Activated CD4-positive, CD25-positive, alpha-beta regulatory T cell treated with anti-CD3 and anti-CD28 coated beads, Interleukin-2, amount 50 U/mL, for 72 hours (primary cell): ENCODE measurements at places on chromosomes 11 and 22.

DNA sequence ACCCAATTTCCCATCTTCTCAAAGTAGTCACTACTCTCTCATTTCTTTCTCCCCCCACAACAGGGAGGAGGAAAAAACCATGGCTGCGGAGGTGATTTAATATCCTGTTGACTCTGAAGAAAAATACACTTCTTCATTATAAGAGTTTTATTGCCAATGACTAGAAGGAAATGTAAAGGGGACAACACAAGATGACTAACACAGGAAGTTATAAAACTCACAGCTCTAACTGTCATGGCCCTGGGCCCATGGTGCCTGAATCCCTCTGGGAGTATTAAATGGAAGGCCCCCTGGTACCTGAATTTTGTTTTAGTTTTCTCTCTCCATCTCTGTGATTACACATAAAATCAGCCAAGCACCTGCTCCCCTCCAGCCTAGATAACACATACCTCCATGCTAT, 352.8 kb upstream of the FAT3 start:
- no peak for DNase-seq

- no peak for DNase-seq
Observed at GRCh38 chr11:70913715-70914231, 338.6 kb downstream of the SHANK2 start.

DNA sequence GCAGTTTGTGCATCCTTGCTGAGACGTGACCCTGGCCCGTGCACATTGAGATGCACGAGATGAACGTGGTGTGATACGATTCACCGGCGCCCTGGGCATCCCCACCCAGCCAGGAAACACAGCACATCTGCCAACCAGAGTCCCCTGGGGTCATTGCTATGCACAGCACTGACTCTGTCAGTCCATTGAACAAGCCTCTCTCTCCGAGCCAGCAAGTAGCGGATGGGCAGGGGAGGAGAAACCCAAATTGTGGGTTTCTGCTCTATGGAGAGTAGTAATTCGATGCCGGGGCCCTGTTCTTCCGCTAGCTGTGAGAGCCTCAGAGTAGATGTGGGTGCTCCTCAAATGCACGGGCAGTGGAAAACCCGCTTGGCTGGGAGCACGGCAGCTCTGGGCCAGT, 85.1 kb downstream of the ARHGAP8 start:
- DNase-seq: no peak

DNA sequence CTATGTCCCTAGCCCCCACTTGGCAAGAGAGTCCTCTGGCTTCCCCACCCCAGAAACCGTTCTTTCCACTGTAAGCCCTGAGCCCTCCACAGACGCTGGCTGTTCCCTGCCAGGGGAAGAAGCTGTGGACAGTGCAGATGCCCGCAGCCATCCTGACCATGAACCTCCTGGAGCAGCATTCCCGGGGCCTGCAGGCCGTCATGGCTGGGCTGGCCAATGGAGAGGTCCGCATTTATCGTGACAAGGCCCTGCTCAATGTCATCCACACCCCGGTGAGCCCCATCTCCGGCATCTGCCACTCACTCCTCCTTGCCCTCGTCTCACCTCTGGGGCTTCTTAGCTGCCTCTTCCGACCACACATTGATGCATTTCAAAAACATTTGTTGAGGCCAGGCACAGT, 13.2 kb downstream of the BBS1 start:
- DNase-seq: no peak

GRCh38 chr11:32510039-32510438, 73.6 kb upstream of the EIF3M start:
- DNase-seq: no peak

DNA sequence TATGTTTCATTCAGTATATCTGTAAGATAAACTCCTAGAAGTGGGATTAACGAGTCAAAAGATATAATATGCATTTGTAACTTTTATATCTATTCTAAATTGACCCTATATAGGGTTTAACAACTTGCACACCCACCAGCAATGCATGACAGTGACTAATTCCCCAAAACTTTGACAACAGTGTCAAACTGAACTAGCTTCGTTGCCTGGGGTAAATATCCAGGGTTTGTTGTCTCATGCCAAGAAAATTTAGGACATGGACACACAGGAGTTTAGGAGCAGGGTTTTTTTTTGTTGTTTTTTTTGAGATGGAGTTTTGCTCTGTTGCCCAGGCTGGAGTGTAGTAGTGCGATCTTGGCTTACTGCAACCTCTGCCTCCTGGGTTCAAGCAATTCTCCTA, 5.1 kb downstream of the SNU13 start:
- no peak for DNase-seq

DNA sequence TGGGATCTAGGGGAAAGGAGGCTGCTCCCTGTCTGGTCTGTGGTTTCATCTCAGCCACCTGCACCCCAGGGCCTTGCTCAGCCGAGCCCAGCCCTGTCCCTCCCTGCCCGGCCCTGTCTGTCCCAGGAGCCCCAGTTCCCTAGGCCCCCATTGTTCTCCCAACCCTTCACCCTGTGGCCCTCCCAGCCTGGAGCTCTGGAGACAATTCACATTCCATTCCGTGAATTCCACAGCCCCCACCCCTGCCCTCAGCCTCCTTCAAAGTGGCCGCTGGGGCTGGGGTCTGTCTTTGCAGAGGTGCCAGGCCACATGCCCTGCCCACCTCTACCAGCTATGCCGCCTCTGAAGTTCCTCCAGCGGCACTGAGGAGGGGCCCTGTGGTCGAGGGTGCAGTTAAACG, 77.9 kb upstream of the WNT11 start:
- DNase-seq: no peak

DNA sequence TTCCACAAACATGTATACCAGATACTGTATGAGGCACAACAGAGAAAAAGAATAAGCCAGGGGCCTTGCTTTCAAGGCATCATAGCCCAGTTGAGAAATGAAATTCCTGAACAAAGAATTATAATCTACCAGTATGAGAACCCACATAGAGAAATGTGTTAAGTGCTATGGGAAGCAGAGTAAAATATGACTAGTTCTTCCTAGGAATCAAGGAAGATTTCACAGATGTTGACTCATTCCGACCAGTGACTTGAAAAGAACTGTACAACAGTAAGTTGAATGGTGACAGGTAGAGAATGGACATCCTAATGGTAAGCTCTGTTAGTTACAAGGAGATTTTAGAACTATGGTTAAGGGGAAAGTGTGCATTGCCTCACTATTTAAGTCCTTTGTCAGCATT, 102.6 kb downstream of the TRIM44 start:
- no peak for DNase-seq

GRCh38 chr11:45864041-45864440, 16.8 kb downstream of the CRY2 start:
- no peak for DNase-seq

DNA sequence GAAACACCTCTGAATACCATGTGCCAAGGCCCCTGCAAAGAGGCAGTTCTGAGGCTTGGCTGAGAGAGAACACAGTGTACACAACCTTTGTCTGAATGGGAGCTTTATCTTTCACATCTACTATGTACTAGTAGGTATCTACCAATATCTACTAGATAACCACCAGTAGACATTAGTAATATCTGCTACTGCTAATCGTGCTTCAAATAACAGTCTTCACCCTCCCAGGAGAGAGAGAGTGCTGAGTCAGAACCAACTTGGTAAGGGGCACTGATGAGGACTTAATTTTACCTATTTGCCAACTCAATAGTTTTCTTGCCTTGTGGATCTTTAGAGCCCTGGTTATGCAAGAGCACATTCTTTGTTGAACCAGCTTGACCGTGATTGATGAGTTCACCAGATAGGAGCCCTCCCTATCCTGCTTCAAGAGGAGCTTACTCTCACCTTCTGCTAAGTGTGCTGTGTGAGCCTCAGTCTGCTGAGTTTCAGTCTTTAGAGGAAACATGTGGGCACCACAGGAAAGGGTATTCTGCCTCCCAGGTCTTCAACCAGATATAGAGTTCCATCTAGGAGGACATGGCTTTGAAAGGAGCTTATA, 967.5 kb downstream of the NTM start:
- DNase-seq: no peak

DNA sequence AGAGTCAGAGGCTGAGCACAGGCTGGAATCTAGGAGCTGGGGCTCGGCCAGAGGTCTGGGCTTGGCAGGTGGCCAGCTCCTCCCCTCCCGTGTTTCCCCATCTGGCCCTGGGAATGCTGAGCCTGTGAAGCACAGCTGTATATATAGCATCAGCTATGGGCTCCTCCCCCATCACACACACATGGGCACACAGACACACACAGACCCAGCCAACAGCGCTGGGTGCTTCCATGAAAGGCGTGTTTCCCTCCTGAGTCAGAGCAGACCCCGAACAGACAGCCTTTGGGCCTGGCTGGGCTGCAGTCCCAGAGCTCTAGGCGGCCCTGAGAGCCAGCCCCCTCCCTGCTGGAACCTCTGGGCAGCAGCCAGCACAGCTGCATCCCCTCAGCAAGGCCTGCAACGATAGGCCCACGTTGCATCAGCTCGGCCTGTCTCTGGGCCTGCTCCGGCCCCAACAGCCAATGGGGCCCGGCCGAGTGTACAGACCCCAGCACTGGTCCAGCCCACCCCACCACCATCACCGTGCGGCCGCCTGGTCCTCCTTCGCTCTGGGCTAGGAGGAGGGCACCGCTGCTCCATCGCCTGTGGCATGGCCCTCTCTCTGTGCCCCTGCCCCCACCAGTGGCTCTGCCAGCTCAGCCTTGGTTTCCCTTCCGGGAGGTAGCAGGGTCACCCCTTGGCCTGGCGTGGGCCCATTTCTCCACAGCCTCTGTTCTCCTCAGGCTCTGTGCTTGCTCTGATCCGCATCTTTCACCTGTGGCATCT, 7.6 kb upstream of the SERPINH1 start:
- DNase-seq: no peak

- DNase-seq: no peak
Observed at GRCh38 chr11:72238492-72239312, 5.3 kb downstream of the PHOX2A start.

- DNase-seq: no peak
Observed at GRCh38 chr11:28346209-28346608, 238.0 kb downstream of the METTL15 start.

- DNase-seq: no peak
Observed at GRCh38 chr11:132072858-132073211, 702.4 kb downstream of the NTM start.

DNA sequence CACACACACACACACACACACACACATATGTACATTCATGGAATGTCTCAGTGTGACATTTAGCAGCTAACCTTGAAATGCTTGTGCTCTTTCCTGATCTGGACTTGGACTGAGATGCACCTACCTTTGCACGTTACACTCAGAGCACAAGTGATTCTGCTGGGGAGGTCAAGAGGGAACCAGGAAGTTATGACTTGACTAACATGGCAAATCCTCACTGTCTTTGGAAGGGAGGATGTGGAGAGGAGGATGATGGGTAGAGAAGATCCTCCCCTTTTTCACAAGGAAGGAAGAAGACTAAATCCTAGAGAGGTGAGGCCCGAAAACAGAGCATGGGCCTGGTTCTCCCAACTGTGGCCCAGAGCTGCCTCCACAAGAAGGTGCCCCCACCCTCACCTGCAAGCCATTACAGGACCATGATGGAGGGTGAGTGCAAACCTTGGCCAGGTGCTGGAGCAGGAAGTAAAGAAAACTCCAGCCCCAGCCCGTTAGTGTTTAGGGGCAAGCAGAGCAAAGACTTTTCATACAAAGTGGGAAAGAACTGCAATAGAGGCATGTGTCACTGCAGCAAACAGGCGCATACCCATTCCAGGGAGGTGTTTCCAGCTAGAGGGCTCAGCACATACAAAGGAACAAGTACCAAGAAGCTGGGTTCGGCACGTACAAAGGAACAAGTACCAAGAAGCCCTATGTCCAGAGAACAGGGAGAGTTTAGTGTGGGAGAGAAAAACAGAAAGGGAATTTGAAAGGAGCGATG, 26.4 kb downstream of the SCN4B start:
- no peak for DNase-seq

GRCh38 chr11:105811242-105811641, 201.4 kb downstream of the GRIA4 start:
- DNase-seq: no peak

DNA sequence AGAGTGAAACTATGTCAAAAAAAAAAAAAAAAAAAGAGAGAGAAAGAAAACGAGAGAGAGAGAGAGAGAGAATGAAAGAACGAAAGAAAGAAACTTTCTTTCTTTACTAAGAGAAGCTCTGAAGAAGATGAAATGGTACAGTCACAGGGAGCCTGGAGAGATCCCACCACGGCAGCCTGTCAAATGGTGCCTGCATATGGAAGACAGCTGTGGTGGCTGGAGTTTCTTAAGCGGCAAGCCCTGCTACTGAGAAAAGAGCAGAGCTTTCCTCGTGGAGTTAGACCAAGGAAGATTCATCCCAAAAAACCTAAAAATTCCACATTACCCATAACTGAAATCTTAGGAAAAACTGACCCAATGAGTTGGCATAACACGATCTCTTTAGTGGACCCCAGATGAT, 66.7 kb downstream of the MICAL3 start:
- no peak for DNase-seq

- DNase-seq: no peak
Observed at GRCh38 chr11:10797531-10797930, 11.2 kb downstream of the EIF4G2 start.

DNA sequence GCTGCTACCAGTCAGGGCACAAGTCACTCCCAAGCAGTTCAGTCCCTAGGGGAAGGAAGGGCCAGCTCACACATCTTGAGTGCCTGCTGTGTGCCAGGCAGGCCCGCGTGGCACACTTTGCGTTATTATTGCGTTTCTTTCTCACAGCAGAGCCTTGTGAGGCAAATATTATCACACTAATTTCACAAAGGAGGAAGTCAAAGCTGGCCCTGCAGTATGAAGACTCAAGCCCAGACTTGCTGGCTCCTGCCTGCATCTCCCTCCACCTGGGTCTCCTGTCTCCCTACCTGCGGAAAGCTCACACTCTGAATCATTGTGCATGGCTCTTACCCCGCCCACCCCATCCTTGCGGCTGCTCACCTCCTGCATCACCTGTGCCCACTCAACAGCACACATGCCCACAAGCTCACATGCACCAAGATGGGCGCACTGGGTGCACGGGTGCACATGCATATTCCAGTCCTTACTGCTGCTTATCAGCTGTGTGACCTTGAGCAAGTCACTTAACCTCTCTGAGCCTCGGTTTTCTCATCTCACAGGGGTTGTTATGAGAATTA, 31.7 kb upstream of the P2RY2 start:
- DNase-seq: no peak

DNA sequence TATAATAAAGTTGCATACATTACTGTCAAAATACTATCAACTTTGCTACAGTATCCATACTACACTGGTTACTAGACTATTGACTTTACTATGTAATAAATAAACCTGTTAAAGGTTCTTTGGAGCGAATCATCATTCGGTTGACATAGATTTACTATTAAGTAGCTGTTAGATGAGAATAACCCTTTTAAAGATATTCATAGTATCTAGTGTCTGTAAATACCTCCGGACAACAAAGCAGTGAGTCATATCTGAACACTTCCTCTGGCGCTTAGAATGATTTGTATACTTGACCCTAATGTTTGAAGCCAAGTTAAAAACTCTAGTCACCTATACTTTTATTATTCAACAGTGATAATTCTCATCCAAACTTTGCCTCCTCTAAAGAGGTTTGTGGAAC, 84.7 kb downstream of the MSANTD4 start:
- no peak for DNase-seq
